Left renal cortex interstitium (tissue), 4 donors: ENCODE measurements at places on chromosomes 13 and 19. TPM values are rescaled to one million over a fixed set of nuclear protein-coding genes. Genes with fewer than 3 reads are reported as not detected.

DNA sequence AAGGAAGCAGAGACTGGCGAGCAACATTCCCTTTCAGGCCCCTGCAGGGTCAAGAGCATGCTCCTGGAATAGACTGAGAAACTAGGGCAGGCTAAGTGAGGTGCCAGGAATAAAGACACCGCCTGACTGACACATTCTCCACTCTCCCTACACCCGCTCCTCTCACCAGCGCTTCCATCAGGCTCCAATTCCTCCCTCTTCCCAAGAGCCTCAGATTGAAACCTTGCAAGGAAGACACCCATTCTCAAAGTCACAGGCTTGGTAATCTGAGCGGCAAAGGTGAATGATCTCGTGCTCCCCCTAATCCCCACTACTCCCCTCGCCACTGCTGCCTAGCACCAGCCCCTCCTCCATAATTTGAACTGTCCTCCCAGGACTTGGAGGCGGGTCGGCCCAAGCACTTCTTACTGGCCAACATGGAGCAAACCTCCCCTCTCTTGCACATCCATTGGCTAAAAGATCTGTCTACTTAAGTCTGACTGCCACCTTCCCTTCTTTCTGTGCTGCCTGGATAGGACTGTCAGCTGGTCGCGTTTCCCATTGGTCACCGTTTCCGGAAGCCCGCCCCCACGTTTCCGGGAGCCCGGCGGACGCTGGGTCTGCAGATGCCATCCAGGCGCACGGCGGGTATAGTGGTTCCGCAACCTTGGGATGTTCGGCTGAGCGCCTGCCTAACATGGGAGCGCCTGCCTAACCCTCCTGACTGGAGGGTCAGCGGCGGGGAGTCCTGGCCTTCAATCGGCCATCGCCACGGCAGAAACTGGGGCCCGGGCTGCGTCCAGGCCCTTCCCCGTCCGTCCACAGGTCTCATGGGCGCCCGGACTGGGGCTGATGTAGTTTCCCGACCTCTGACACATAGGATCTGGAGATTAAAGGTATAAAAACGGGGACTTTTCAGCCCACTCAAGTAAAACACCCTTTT, 33.6 kb downstream of the ZNF383 start:
- peak; percentile 87 for DNase-seq

- DNase-seq = no peak
Measured at GRCh38 chr13:32472194-32472621, 44.3 kb upstream of the N4BP2L1 start.

DNA sequence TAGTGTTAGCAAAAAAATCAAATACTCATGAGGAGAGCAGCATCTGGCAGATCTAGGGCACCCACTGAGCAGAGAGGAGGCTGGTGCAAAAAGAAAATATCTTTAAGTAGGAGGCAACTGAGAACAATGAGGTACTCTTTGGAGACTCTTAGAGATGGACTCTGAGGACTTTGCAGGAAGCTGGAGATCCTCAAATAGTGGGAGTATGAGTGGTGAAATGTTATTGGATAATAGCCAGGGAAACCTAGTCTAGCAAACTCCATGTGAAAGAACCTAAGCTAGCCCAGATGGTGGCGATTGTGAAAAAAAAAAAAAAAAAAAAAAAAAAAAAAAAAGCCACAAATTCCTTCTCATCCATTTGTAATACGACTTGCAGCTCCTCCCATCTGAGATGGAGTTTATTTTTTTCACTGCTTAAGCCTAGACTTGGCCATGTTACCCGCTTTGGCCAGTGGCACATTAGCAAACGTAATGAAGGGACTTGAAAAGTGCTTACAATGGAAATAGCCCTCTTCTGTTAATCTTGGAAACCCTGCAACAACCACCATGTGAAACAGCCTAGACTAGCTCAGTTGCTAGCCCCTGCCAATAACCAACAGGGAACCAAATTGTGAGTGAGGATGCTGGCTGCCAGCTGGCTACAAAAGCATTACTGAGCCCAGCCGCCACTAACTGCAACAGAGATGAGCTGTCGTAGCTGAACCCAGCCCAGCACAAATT, 476.2 kb downstream of the KLF12 start:
- no peak for DNase-seq

DNA sequence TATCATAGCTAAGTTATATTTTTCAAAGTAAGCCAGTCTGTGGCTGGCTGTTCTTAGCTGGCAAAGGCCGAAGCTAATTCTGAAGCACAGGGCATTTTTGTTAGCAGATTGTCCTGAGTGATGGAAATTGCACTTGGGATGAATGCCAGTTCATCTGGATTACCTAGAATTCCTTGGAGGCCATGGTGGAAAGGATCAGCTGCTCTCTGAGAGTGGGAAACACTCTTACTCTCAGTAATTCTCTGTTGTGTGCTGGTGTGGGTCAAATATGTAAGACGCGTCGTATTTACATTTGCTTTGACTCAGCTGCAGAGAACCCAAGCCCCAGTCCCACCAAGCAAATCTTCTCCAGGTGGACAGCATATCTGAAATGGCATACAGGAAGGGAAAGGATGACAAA, 60.7 kb upstream of the C1QTNF9B start:
- DNase-seq = no peak

DNA sequence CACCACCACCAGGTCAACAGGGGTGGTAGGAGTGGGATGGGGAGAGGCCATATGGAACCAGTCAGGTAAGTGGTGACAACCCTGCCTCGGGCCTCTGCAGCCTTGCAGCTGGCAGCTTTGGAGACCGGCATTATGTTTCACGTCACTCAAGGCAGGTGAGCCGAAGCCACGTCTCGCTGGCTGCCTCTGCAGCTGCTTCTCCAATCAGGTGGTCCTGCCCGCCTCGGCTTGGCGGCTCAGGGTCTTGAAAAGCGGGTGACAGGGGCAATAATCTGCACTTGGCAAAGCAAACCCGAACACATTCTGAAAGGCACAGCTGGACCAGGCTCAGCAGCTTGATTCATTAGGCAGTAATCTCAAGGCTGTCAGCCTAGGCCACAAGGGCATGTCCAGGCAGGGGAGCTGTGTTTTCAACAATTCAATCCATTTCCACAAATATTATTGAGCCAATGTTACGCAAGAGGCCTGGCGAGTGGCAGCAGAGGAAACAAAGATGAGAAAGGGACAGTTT, 77.4 kb upstream of the PCDH8 start:
- peak; percentile 12 for DNase-seq

DNA sequence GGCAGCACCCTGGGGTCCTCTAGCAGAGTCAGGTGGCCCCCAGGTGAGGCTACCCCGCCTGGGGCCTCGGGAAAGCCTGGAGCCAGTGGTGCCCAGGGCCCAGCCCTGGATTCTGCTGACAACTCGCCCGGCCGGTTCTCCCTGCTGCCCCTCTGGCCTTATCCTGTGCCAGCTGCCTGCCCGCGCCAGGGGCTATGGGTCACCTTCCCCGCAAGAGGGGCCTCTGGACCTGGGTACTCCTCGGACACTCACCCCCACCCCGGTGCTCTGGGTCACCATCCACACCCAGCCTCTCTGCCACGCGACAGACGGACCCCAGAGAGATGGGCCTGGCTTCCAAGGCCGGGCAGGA, 24.0 kb downstream of the ZBTB7A start:
- DNase-seq = no peak

- no peak for DNase-seq
Measured at GRCh38 chr13:49683489-49683888, 7.8 kb downstream of the EBPL start.

- no peak for DNase-seq
Measured at GRCh38 chr13:100075700-100076587, 12.9 kb upstream of the PCCA start.

DNA sequence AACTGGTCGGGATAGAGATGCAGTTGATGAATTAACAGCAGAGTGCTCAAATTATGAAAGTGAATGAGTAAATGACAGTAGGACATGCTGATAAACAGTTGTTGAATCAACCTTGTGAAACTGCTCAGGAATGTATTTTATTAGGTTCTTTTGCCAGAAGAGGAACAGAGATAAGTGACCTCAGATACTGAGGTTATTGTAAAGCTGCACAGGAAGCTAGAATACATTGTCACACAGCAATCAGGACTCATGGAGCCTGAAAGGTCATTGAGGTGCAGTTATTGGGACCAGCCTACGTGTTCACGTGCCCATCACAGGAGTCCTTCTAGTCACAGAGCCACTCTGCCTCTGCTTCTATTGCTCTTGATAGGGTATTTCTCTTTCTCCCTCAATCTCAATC, 47.5 kb upstream of the MED4 start:
- DNase-seq = no peak

DNA sequence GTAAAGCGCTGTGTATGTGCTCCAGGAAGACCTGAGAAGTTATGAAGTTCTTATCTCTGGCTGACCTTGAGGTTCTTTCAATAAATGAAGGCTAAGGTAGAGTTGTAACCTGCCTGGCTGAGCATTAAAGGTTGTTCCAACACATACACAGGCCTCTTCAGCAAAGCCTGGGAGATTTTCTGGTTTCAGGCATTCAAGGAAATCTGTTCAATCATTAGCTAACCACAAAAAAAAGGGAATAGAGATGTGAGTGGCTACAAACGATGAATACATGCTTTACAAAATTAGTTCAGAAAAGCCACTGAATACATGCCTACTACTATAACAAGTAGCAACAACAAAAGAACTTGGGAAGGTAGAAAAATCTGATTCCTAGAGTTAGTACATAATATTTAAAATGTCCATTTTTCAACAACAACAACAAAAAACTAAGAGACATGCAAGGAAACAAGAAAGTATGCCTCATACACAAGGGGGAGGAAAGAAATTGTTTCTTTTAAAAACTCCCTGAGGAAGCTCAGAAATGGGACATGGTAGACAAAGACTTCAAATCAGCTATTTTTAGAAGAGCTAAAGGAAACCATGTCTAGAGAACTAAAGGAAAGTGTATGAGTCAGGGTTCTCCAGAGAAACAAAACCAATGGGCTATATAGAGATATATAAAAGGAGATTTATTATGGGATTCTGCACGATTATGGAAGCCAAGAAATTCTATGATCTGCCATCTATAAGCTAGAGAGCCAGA, 191.5 kb upstream of the IPO5 start:
- no peak for DNase-seq

Gene DACT3
- polyA plus RNA-seq = 29.8 TPM

Gene LILRA6
- polyA plus RNA-seq = 0.92 TPM

Gene BLOC1S3
- polyA plus RNA-seq = 13.0 TPM

Gene PLA2G4C
- 5.8 TPM for polyA plus RNA-seq

Gene PGLYRP1
- not detected for polyA plus RNA-seq

Gene FBXO17
- 51.3 TPM for polyA plus RNA-seq

Gene GFY
- polyA plus RNA-seq = not detected

Gene KIR2DL3
- polyA plus RNA-seq = not detected

Gene CEACAM21
- 1.6 TPM for polyA plus RNA-seq

Gene CEACAM3
- not detected for polyA plus RNA-seq

Gene SLC25A41
- polyA plus RNA-seq = 1.5 TPM
